Fibroblast of skin of left biceps (primary cell): ENCODE measurements at places on chromosomes 11 and 22.

- peak; percentile 54 for DNase-seq
These were observed 15.9 kb downstream of the MED15 start for GRCh38 chr22:20523086-20523983.

GRCh38 chr11:100756559-100756958 lies 69.5 kb downstream of the ARHGAP42 start:
- no peak for DNase-seq

GRCh38 chr22:24033731-24034130 lies 22.6 kb downstream of the CABIN1 start:
- no peak for DNase-seq

GRCh38 chr11:66768088-66768521 lies 39.1 kb upstream of the SPTBN2 start:
- DNase-seq: no peak

GRCh38 chr22:47259990-47260389 lies 497.5 kb downstream of the TBC1D22A start:
- no peak for DNase-seq

GRCh38 chr11:92492372-92492771 lies 267.8 kb downstream of the FAT3 start:
- no peak for DNase-seq

- no peak for DNase-seq
These were observed 1164.7 kb downstream of the LRRC4C start for GRCh38 chr11:40294741-40295140.

GRCh38 chr22:50498322-50498890 lies 9.1 kb downstream of the LMF2 start:
- DNase-seq: no peak

DNA sequence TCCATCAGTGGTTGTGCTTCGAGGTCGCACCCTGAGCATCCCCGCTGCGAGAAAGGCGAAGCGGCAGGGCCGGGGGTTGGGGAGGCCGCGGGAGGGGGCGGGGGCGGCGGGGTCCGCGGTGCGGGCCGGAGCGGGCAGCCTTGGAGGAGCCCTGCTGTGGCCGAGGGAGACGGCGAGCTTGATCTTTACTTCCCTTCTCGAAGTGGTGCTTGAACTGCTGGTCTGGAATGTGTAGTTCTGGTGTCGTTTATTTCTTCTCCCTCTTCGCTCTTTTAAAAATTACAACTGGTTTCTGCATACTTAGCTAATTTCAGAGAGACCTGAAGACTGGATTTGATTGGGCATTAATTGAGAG lies 1.1 kb downstream of the APLP2 start:
- no peak for DNase-seq

GRCh38 chr11:67652965-67653845 lies 2.7 kb upstream of the ACY3 start:
- DNase-seq: no peak

GRCh38 chr22:38732251-38732815 lies 23.5 kb downstream of the SUN2 start:
- DNase-seq: no peak

GRCh38 chr11:115425816-115426215 lies 78.4 kb downstream of the CADM1 start:
- no peak for DNase-seq

GRCh38 chr22:20581503-20582170 lies 74.2 kb downstream of the MED15 start:
- DNase-seq: no peak

DNA sequence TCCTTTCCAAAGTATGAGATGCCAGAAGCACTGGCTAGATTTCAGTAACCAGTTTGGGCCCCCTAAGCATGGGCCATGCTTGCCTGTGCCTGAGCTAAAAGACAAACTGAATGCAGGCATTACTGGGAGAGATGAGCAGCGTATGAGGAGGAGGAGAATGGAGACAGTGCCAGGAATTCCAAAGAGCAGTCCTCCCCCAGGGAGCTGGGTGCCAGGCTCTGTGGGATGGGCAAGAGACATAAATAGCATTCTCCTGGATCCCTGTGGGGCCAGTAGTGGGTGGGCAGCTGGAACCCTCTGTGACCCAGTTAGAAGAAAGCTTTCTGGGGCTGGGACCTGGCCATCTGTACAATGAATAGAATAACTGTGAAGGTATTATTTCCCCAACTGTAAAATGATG lies 235.6 kb downstream of the KCNA4 start:
- DNase-seq: no peak

- no peak for DNase-seq
These were observed 28.1 kb downstream of the COMMD9 start for GRCh38 chr11:36261094-36261493.

GRCh38 chr11:130918081-130918480 lies 1.8 kb upstream of the SNX19 start:
- no peak for DNase-seq

DNA sequence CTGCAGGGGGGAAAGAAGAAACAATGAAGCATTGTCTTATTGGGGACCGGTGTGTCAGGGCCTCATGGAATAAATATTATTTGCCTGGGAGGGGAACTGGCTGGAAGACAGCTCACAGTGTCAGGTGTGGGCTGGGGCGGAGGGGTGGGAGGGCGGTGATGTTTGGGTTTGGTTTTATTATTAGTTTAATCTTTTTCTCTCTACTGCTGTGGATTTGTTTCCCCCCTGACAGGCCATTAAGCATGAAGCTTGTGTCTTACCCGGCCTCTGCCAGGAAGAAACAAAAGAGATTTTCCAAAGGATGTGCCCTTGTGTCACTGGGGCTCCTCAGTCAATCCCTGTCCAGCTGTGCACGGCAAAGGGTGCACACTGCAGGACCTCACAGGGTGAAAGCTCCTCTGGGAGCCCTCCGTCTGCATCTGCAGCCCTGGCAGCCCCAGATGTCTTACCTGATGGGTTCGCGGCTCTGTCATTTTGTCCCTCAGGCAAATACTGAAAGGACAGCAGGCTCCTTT lies 203.1 kb upstream of the TMEM45B start:
- DNase-seq: no peak

DNA sequence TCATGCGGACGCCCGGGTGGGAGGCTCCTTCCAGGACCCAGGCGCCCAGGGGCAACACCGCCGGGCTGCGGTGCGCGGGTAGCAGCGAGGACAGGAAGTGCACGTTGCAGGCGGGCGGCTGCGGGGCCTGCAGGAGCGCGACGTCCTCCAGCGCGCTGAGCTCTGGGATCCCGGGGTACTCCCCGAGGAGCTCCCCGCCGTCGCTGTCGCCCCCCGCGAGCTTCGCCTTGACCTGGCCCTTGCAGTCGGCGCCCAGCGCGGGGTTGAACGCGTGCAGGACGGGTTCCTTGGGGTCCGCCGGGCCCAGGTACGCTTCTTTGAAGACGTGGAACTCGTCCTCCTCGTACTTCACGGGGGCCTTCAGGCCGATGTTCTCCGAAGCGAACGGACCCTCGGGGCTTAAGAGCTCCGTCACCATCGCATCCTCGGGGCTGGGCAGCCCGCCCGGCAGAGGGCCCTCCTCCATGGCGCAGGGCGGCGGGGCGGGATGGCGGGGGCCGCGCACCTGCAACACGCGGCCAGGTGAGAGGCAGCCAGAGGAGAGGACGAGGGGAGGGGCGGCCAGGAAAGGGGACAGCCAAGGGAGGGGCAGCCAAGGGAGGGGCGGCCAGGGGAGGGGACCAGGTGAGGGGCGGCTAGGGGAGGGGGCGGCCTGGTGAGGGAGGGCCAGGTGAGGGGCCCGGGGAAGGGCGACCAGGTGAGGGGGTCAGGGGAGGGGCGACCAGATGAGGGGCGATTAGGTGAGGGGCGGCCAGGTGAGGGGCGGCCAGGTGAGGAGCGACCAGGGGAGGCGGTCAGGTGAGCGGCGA lies 921 bp downstream of the TESMIN start:
- DNase-seq: no peak

- no peak for DNase-seq
These were observed 24.0 kb upstream of the ME3 start for GRCh38 chr11:86696451-86696850.

DNA sequence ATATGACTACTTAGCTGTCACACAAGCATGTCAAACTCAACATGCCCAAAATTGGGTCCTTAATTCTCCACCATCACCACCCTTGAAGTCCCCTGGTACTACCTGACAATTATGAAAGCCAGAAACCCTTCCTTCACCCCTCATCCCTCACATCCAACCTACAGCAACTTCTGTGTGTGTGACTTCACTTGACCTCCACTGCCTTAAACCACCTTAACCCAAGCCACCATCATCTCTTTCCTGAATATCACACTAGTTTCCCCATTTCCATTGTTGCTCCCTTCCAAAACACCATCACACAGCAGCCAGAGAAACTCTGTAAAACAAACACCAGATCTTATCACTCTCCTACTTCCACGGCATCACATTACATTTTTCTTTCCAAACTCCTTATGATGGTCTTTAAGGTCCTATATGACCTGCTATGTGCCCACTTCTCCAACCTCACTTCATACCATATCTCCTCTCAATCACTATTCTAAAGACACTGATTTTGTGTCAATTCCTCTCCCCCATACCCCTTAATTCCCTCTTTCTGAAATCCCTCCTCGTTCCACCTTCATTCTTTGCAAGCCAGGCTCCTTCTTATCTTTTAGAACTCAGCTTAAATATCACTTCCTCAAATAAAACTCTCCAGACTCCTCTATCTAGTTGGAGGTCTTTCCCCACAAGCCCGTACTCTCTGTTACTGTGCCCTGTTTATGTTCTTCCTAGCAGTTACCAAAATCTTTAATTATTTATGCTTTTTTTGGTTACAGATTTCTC lies 124.9 kb downstream of the RBFOX2 start:
- DNase-seq: no peak

- DNase-seq: no peak
These were observed 111.3 kb downstream of the NAT10 start for GRCh38 chr11:34216706-34217105.

- DNase-seq: no peak
These were observed 4.9 kb downstream of the TPBGL start for GRCh38 chr11:75245356-75246005.

DNA sequence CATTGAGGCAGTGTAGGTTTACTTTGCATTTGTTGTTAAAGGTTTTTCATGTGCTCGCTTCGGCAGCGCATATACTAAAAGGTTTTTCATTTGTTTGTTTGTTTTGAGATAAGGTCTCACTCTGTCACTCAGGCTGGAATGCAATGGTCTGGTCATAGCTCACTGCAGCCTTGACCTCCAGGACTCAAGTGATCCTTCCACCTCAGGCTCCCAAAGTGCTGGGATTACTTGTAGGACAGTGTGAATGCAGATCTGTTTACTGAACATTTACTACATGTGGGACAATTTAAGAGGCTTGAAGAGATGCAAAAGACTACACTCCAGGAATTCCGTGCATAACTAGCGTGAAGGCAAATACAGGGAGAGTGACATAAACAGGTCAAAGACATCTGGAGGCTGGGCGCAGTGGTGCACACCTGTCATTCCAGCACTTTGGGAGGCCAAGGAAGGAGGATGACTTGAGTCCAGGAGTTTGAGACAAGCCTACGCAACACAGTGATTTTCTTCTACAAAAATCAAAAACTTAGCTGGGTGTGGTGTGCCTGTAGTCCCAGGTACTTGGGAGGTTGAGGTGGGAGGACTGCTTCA lies 34.1 kb downstream of the YPEL1 start:
- no peak for DNase-seq

GRCh38 chr11:92717240-92717639 lies 252.2 kb upstream of the MTNR1B start:
- no peak for DNase-seq

GRCh38 chr11:112016088-112016764 lies 9.0 kb upstream of the DLAT start:
- DNase-seq: no peak

GRCh38 chr22:40857309-40857855 lies 434 bp downstream of the XPNPEP3 start:
- DNase-seq: no peak

DNA sequence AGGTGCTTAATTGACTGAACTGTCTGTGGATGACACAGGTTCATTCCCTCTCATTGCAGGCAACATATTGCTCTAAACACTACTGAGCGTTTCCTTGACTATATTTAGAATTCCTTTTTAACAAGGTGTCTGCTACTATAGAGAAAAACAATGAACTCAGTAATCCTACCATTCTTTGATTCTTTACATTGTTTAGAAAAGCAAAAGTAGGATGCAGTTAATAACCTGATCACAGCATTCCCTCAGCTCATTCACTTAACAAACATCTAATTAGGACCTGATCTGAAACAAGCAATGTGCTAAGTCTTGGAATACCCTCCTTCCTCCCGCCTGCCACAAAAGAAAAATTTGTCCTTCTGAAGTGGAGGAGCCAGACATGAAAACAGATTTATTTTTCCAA lies 313.1 kb downstream of the LRRC4C start:
- DNase-seq: no peak

DNA sequence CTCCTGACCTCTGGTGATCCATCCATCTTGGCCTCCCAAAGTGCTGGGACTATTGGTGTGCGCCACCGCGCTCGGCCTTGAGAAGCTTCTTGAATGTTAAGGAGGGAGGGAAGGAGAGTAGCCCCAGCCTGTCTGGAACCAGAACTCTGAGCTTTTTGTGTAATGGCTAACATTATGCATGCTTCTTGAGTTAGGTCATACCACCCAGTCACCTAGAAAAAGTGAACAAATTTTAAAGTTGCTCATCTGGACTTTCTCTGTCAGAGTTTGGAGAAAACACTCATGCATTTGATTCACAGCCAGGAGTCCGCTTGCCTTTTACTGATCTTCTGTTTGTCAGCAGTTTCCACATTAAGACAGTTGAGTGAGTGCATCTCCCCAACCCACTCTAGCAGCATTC lies 82.1 kb downstream of the PPP6R3 start:
- peak; percentile 78 for DNase-seq

DNA sequence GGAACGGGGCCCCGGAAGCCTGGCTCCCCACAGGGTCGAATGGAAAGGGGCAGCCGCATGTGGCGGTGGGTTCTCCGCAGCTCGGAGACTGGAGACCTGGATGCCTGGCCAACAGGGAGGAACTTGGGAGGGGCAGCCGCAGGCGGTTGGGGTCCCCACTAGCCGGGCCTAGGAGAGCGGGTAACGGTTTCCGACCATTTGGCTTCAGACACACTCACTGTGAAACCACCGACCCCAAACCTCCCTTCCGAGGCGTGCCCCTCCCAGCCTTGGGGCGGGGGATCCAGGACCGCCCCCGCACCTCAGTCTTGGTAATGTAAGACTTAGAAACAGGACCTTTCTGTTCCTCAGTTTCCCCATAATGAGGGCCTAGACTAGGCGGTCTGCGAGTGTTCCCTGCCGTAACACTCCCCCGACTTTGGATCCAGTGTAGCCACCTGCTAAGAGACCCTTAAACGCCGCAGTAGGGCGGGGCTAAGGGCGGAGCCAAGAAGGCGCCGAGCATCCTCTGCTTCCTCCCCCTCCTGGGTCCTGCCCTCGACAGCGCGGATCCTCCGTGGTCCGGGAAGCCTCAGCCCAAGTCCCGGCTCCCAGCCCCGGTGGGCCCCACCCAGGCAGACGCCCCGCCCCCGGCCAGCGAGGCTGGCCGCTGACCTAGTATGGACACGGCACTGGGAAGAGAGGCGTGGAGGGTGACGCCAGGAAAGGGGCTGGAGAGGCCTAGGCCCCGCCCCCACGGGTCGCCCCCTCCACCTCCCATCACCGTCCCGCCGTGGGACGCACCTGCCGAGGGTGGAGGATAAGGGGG lies 1.8 kb upstream of the RASGRP2 start:
- no peak for DNase-seq

DNA sequence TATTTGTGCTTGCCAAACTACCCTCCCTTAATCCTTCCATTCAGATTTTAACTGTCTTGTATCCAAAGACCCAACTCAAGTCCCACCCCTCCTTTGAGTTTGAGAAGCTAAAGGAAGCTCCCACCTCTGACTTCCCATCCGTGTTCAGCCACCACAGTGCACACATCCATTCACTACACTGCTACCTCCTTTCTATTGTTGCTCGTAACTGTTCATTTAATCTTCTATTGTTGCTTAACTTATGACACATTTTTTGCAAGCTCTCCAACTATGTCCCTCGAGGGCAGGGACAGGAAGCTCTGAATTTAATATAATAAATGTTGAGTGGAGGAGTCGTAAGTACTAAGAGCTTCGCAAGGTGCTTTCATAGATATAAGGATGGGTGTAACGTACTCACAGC lies 10.4 kb downstream of the LARGE1 start:
- no peak for DNase-seq
